ENCODE measurements at places on chromosomes 2 and 18.

DNA sequence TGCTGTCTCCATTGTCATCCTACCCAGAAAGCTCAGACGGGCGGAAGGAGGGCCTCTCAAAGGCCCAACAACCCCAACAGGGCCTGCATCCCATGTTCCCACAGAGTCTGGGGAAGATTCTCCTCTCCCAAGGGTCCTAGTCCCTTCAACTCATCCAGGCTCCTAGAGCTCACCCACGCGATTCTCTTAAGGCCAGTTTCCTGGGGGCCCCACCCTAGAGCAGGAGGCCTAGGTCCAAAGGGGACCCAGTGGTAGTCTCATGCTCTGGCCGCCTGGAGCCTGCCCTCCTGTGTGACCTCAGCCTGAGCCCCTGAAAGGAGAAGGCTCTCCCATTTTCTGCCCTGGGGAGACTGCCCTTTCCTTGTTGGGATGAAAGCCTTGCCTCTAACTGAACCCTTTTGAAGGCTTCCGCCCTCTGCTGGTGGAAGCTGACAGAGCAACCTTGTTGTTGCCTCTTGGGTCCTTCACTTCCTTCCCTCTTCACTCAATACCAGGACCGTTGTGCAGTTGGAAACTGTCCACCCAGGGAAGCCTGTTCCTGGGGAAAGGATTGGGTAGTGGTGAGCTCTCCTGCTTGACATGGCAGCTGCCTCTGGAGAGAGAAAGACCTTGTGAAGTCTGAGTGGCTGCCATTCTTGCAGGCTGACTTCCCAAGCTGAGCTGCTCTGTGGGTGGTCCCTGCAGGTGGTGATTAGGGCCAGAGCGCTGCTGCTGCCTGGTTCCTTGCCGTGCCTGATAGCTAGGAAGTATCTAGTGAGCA, 86.0 kb upstream of the ALPP start:
- peak; percentile 92 for DNase-seq

GRCh38 chr18:8825729-8826375, 120.5 kb downstream of the MTCL1 start:
- DNase-seq: no peak

DNA sequence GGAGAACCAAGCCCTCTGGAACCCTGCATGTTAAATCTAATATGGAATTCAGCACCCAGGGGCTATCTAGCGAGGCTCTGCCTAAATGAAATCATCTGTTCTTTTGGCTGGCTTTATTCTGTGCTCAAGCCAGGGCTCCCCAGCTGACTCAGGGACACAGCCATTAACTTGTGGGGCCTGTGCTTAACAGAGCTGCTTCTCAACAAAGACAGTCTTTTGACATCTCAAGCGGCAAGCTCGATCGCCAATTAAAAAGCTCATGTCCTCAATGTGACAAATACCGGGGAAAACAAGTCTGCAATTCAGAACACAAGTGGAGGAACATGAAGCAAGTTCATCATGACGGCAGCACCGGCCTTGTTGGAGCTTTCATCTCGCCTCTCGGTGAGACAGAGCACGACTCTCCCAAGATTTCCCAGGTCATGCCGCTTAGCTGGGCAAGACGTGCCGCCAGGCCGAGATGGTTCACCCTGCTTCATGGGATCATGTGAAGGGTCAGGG, 64.9 kb downstream of the KLHL29 start:
- no peak for DNase-seq

DNA sequence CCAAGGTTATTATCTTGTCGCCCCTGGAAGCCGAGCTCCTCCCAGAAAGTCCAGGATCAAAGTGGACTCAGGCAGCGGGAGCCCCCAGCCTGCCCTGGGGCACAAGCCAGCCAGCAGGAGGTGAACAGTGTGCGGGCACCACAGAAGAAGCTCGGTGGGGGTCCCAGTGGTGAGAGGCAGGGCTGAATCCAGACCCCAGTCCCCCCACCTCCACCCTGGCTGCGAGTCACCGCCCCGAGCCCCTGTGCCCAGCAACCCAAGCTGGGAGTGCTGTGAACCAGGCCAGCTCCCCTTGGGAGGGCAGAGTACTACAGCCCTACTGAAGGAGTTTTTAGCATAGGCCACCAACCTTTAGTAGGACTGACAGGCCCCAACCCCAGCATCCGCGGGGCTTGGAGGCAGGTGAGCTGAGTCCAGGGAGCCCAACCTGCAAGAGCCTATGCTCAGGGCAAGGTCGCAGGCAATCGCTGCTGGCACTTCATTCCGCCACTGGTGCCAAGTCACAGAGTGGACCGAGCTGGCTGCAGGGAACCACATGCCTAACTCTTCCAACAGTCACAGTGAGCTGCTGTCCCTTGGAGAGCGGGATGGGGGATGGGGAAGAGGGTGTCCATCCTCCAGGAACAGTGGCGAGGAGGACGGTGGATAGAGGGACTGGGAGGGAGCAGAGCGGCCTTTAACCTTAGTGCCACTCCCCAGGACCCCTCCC, 3.0 kb downstream of the PIEZO2 start:
- no peak for DNase-seq

GRCh38 chr2:209380293-209380692, 43.6 kb upstream of the MAP2 start:
- no peak for DNase-seq

DNA sequence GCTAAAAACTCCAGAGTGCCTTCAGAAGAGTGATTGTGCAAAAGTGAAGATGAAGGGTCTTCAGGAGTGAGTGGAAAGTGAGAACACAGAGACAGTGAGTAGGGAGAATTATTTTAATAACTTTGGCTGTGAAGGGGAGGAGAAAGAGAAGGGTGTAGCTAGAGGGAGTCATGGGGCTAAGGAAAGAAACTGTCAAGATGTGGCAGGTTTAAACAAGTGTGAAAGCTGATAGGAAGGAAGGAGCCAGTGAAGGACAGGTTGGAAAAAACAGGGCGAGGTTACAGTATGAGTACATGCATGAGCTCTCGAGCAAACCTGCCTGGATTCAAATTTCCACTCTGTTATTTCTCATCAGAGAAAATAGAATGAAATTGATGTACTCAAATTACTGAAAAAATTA, 17.8 kb downstream of the IL1F10 start:
- no peak for DNase-seq

GRCh38 chr2:238908960-238909951, 61.4 kb downstream of the TWIST2 start:
- no peak for DNase-seq

DNA sequence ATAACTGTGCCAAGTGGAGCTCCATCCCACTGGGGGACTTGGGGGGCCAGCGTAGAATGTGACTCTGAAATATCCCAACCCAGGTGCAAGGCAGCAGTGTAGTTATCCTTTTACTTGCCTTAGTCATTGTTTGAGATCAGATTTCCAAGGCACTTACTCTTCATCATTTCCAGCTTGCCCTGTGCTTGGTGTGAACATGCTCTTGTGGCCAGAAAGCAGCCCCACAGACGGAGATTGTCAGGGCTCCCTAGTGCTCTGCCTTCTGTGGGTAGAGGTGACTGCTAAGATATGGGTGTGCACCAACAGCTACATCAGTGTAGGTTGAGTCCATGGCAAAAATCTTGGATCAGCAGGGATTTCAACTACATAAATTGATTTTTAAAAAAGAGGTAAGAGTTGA, 2010.0 kb upstream of the PIK3C3 start:
- no peak for DNase-seq

- DNase-seq: no peak
Measured at GRCh38 chr18:59516356-59517155, 157.5 kb upstream of the LMAN1 start.

All from SJCRH30 (cell line).